ENCODE measurements at places on chromosomes 13 and 19.

GRCh38 chr13:55745828-55746227, 1394.9 kb upstream of the PRR20A start:
- DNase-seq = no peak

DNA sequence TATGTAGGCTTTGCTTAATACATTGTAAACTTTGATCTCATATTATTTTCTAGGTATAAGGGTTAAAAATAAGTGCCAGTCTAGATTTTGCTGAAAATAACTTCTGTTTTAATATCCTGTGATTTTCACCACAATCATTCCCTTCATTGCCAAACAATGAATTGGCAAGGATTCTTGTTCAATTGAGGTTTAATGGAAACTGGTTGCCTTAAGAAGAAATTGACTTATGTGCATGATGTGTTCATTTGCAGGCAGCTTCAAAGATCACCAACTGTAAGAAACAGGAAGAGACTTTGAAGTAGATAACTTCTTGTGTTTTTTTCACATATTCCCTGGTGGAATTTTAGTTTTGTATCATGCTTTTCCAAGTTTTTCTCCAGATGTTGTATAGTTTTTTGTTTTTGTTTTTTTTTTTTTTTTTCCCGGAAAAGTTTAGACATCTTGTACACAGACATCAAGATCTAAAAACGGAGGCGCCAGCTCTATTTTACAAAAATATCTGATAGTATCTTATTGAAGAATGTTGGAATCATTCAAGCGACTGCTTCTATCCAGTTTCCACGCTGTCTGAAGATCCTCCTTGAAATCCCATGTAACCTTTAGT, 108.3 kb downstream of the POSTN start:
- no peak for DNase-seq

DNA sequence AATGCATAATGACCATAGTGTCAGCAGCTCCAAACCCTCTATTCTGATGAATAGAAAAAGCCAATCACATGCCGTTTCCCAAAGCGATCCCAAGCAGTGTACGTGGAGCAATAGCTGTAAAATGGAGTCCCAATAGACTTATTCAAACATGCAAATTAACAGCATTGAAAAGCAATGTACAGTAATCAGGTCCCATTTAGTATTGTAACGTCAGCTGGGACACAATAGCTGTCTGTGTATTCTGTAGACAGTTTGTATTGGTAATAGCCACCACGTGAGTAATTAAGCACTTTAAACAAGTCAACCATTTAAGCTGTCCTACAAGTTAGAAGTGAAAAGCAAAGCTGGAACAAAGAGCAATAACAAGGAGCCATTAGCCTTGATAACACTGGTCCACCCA, 698.2 kb downstream of the PCDH17 start:
- peak; percentile 0 for DNase-seq

- DNase-seq = no peak
Observed at GRCh38 chr19:36111200-36111539, 227 bp downstream of the OVOL3 start.

- no peak for DNase-seq
Observed at GRCh38 chr19:46630586-46631205, 5.3 kb downstream of the GNG8 start.

DNA sequence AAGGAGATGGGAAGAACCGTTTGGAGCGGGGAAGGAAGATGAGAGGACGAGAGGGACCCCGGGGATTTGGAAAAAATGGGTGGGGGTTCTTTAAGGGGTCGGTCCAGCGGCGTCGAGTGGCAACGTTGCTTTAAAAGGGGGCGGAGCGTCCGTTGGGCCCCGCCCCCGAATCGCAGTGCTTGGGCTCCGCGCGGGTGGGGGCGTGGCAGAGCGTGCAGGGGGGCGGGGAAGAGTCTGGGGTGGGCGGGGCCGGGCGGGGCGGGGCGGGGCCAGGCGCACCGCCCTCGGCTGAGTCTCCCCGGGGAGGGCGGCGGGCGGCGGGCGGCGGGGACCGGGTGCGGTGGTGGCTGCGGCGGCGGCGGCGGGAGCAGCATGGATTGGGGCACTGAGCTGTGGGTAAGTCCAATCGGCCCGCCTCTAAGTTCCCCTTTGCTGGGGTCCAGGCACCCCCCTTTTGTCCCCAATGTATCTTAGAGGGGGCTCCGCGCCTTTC, at the start of gene TRIP10:
Gene TRIP10 (plus strand): TSS at position 291 of the 493 bp plus-strand sequence. CDS start 82 bp downstream, at position 373.
- no peak for DNase-seq

- no peak for DNase-seq
Observed at GRCh38 chr13:114144606-114145244, 12.3 kb upstream of the RASA3 start.

GRCh38 chr19:37899966-37900365, 6.4 kb downstream of the WDR87 start:
- no peak for DNase-seq

DNA sequence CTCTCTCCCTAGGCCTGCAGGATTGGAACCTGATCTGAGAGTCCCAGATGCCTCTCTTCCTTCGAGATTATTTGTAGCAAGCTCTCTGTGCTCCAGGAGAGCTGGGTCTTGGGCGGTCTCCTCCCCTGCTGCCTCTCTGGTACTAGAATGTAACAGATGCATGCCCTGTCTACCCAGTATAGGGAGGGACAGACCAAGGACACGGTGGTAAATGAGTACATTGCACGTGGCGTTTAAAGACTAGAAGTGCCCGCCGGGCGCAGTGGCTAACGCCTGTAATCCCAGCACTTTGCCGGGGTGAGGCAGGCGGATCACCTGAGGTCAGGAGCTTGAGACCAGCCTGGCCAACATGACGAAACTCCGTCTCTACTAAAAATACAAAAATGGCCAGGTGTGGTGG, 11.7 kb downstream of the SLC27A1 start:
- no peak for DNase-seq

DNA sequence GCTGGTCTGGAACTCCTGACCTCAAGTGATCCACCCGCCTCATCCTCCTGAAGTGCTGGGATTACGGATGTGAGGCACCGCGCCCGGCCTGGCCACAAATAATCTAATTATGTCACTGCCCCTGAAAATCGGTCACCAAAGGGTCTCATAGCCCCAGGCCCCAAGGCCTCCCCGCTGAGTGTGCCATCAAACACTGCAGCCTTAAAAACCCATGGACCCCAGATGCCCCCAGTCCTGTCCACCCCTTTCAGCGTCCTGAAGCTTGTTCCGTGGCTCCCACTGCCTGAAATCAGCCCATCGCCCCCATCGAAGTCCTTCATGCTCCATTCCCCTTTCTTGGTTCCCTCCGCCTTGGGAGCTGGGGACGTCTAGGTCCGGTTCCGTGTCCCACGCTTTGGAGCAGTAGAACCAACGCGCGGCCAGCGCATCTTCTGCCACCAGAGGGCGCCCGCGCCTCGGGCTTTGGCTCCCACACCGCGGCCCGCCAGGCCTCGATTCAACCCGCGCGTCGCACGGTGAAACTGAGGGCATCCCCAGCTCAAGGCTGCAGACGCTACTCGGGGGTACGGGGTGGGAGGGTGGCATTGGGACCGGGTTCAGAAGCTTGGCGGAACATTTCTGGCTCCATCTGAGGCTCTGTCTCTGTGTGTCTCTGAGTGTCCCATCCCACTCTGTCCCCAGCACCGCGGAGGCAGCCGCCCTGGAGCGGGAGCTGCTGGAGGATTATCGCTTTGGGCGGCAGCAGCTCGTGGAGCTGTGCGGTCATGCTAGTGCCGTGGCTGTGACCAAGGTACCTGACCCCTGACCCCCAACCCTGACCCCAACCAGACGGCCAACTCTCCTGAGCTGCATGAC, 3.5 kb downstream of the YJEFN3 start:
- DNase-seq = peak; percentile 59

GRCh38 chr13:47603365-47603764, 397.7 kb downstream of the SUCLA2 start:
- DNase-seq = no peak

DNA sequence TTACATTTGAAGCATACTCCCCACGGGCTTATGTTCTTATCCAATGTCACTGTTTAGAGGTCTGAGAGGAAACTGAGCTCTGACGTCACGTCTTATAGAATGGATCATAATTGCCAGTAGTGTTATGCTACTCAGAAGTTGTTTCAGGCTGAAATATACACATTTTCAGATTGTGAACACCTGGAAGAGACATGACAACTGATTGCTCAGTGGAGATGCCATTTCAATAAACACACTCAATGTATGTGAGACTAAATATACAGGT, 17.3 kb downstream of the FLT1 start:
- DNase-seq = no peak

- no peak for DNase-seq
Observed at GRCh38 chr19:5711713-5712161, 8.2 kb downstream of the LONP1 start.

DNA sequence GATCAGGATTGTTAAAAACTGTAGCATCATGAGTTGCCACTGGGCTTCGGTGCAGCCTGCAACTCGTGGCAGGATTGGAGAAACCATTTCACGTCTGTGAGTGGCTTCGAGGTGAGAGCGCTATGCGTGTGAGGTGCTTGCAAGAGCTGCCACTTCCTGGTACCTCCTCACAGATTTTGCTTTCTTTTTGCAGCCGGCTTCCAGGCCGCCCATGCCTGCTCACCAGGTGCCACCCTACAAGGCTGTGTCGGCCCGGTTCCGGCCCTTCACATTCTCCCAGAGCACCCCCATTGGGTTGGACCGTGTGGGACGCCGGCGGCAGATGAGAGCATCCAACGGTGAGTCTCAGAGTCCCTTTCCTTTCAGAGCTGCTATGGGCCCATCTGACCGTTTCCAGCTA, 57.9 kb upstream of the C1QTNF9 start:
- DNase-seq = no peak

DNA sequence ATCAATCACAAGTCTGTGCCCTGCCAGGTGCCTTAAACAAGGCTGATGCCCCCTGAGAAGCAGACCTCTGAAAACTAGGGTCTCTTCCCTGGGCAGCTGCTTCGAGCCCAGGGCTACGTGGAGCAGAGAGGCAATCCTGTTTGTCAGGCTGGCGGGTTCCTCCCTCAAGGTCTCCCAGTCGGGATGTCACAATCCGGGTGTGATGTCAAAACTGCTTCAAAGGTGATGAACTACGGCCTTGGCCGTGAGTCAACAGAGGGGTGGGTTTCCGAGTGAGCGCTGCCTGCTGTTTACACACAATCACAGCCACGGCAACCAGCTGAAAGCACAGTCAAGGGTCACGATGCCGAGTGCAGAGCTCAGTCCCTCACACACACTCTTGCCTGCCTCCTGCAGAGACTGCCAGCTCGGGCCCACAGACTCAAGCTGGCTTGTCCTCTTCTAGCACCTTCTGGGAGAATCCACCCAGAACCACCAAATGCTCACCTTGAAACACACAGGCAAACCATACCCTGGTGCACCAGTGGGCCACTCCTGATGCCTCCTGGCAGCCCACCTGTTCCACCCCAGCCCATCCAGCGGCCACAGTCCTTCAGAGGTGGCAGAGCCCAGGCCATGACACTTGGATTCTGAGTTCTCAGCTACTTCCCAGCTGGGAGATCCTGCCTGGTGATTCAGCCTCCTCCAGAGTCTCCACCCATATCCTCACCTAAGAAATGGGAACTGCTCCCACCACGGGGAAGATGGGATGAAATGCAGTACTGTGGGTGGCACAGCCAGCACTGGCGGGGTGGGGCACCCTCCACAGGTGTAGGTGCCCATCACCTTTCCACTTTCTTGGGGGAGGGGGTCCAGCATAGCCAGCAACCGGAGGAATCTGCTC, 6.8 kb downstream of the ELL start:
- DNase-seq = no peak

DNA sequence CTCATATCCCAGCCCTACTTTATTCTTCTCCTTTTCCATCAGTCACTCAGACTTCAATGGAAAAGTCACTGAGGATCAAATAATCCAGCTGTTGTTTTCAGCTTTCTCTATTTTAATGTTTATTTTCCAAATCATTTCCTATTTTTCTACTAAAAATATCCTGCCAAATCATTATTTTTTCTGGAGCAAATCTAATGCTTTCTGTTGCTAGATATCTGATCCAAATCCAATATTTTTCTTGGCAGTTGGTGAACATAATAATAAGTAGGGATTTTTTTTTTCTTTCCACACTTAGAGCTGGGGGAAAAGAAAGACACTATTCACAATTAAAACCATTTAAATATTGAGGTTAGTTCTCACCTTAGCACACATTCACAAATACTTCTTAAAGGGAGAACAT, 656.1 kb downstream of the DACH1 start:
- no peak for DNase-seq

DNA sequence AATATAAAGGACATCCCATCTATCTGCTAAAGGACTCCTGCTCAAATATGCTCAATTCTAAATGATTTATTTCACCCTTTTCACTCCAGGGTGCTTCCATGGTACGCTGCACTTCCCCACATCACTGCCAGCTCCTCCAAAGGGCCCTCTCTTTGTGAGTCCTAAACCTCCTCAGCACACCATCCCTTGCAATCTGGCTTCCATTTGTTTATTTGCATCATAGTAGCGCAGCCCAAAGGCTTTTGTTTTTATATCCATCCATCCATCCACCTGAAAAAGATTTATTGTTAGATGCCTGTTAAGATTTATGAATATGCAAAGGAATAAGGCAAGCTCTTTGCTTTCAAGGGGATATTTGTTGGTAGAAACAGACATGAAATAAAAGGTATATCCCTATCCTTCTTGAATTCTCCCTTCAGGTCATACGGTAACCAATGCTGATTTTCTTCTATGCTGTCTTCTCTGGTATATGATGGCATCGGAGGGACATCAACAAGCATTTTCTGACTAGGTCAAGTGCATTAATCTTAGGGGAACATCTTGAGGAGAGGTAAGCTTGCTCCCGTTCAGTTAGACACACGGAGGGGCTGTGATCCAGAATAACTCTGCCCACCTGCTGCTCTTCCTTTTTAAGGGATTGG, 397.6 kb downstream of the LIG4 start:
- DNase-seq = no peak

GRCh38 chr13:46656786-46657185, 103.8 kb downstream of the LRCH1 start:
- no peak for DNase-seq

DNA sequence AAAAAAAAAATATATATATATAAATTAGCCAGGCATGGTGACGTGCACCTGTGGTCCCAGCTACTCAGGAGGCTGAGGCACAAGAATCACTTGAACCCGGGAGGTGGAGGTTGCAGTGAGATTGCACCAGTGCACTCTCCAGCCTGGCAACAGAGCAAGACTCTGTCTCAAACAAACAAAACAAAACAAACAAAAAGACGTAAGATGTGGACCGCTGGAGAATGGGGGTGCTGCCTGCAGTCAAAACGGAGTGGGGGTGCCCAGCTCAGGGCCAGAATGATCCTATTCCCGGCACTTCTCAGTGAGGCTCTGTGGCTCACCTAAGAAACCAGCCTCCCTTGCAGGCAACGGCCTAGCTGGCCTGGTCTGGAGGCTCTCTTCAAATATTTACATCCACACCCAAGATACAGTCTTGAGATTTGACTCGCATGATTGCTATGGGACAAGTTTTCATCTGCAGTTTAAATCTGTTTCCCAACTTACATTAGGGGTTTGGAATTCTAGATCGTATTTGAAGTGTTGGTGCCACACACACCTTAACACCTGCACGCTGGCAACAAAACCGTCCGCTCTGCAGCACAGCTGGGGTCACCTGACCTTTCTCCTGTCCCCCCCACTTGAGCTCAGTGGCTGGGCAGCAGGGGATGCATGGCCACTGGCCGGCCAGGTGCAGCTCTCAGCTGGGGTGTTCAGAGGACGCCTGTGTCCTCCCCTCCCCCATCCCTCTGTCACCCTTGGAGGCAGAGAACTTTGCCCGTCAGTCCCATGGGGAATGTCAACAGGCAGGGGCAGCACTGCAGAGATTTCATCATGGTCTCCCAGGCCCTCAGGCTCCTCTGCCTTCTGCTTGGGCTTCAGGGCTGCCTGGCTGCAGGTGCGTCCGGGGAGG, at the start of gene F7:
Gene F7 (plus strand): TSS at position 760 of the 889 bp plus-strand sequence. CDS start 51 bp downstream, at position 811.
- no peak for DNase-seq

GRCh38 chr19:56096665-56097064, 24.4 kb downstream of the ZNF787 start:
- no peak for DNase-seq

GRCh38 chr19:3521104-3521445, 15.0 kb downstream of the FZR1 start:
- no peak for DNase-seq

Measured in NCI-H2107 (cell line).